ENCODE measurements at places on chromosomes 12 and 14.

GRCh38 chr14:101322223-101322622 lies 239.1 kb upstream of the DIO3 start:
- no peak for DNase-seq

DNA sequence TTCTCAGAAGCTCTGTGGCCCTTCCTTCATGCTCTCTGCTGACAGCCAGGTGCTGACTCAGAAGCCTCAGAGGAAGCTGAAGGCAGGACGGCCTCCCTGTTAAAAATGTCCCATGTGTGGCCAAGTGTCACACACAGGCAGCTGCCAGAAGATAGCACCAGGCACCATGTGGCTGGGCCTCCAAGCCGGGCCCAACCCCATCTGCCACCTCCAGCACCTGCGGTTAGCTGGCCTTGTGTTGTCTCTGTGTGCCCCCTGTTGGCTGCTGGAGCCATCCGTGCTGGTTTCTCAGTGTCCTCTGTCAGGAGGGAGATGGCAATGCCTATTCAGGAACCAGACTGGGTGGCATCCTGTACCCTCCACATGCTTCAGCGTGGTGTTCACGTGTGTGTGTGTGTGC lies 63.2 kb downstream of the TSPAN11 start:
- peak; percentile 49 for DNase-seq

- DNase-seq: no peak
Measured at GRCh38 chr14:28755884-28756268, 10.7 kb upstream of the FOXG1 start.

DNA sequence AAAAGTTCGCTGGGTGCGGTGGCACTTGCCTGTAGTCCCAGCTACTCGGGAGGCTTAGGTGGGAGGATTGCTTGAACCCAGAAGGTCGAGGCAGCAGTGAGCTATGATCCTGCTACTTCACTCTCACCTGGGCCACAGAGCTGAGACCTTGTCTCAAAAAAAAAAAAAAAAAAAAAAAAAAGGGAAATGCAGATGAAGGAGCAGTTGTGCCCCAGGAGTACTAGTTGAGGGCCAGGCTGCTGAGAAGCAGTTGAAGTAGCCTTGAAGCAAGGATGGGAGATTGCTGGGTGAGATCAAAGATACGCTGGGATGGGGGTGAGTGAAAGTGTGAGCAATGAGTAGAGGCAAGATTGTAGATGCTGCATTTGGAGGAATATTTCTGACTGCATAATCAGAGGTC lies 93.4 kb upstream of the DNM1L start:
- no peak for DNase-seq

- no peak for DNase-seq
Measured at GRCh38 chr12:79988368-79988767, 53.5 kb upstream of the PPP1R12A start.

DNA sequence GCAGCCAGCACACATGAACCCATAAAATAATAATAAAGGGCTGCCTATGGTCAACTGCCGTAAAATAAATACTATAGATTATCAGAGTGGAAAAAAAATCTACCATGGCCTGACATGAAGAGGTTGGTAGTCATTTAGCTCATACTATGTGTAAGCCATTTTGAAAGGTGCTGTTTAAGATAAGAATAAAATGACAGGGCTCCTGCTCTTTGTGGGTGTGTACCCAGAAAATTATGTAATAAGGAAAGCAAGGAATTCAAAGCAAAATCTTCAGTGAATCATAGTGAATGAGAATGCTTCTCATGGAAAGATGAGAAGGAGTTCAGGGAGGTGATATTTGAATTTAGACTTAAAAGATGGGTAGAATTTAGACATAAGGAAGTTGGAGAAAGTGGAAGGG lies 42.9 kb upstream of the PPM1H start:
- no peak for DNase-seq

- no peak for DNase-seq
Measured at GRCh38 chr14:57875296-57875695, 9.4 kb upstream of the SLC35F4 start.

GRCh38 chr12:127717278-127717677 lies 549.7 kb upstream of the TMEM132C start:
- no peak for DNase-seq

DNA sequence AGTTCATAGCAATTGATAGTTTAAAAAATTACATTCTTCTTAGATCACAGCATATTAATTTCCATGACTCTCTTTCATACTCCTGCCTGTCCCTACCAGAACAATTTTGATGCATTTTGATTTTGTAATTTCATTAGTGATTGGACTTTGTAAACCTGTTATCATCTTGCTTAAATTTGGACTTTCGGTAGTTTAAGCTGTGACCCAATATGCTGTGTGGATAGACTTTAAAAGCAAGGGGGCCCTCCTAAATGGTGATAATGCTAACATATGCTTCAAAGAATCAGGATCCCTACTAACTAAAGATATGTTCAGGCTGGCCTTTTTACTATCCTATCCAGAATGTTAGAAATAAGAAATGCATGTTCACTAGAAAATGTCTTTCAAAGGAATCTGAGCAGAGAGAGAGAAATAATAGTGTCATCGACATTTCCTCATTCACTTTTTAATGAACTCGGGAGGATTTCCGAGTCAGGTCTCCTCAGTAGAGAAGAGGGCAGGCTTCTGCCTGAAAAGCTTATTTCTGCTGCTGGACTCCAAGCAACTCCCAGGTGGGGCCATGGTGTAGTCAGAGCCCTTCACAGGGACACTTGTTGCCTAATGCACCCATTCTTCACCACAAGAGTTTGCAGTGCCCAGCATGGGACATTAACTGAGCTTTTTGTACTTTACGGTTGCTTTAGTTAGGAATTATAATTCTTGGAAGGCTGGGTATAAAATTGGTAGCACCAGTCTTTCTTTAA lies 16.7 kb downstream of the SLC38A4 start:
- no peak for DNase-seq
